Breast epithelium (tissue), 4 donors: ENCODE measurements at places on chromosomes 1 and 21. TPM values are rescaled to one million over a fixed set of nuclear protein-coding genes. Genes with fewer than 3 reads are reported as not detected.
A peak's percentile ranks its signal among the peaks of the same experiment; 100 is the strongest.

- DNase-seq = no peak
- no peaks in the 10 kb centered on the region for H3K4me1 ChIP-seq
- H3K4me3 ChIP-seq = no peak overlapping the region
- no peaks in the 10 kb centered on the region for H3K36me3 ChIP-seq
These were observed 62.1 kb downstream of the LRRN2 start for GRCh38 chr1:204623365-204623893.

DNA sequence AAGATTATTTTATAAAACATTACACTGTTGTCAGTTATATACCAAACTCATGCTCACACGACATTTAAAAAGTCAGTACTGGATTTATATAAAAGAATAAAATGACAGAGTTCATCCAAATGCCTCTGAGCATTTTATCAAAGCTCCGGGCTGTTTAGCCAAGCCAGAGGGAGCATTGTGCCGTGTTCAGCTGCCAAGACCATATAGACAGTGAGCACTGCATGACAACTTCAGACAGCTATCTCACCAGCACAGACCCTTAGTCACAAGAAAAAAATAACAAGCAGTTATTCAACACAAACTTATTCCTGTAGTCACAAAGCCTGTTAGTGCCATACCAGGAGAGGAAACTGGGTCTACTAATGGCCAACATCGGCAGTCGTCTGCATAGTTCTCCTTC is 88.0 kb upstream of the PBX1 start:
- H3K4me1 ChIP-seq = no peaks in the 10 kb centered on the region
- no peak overlapping the region for H3K27ac ChIP-seq

- no peaks in the 10 kb centered on the region for H3K4me1 ChIP-seq
- H3K27me3 ChIP-seq = no peaks in the 10 kb centered on the region
- no peak for DNase-seq
- H3K27ac ChIP-seq = no peak overlapping the region
These were observed 4.3 kb downstream of the XPR1 start for GRCh38 chr1:180636138-180636537.

GRCh38 chr1:206769304-206769731 is 1.3 kb upstream of the IL19 start:
- no peak overlapping the region for H3K4me3 ChIP-seq
- no peaks in the 10 kb centered on the region for H3K4me1 ChIP-seq
- H3K27ac ChIP-seq = peak overlapping the region; percentile 29
- H3K36me3 ChIP-seq = no peaks in the 10 kb centered on the region
- no peak for DNase-seq

GRCh38 chr1:234617986-234618736 is 8.2 kb upstream of the IRF2BP2 start:
- peaks cover 27% of the 10 kb centered on the region for H3K4me1 ChIP-seq
- DNase-seq = no peak
- no peaks in the 10 kb centered on the region for H3K36me3 ChIP-seq
- H3K27me3 ChIP-seq = no peaks in the 10 kb centered on the region

GRCh38 chr21:36245649-36246048 is 74.3 kb upstream of the MORC3 start:
- H3K4me3 ChIP-seq = no peak overlapping the region
- no peak for DNase-seq
- no peak overlapping the region for H3K27ac ChIP-seq

GRCh38 chr1:205980237-205980870 is 22.8 kb downstream of the RAB7B start:
- H3K4me3 ChIP-seq = no peak overlapping the region
- DNase-seq = no peak
- peaks cover 10% of the 10 kb centered on the region for H3K4me1 ChIP-seq
- H3K27me3 ChIP-seq = no peaks in the 10 kb centered on the region
- H3K27ac ChIP-seq = no peak overlapping the region
- H3K36me3 ChIP-seq = no peaks in the 10 kb centered on the region

GRCh38 chr1:83741348-83741747 is 257.6 kb downstream of the TTLL7 start:
- no peak overlapping the region for H3K27ac ChIP-seq
- no peak overlapping the region for H3K4me3 ChIP-seq
- H3K27me3 ChIP-seq = no peaks in the 10 kb centered on the region
- no peak for DNase-seq
- H3K4me1 ChIP-seq = no peaks in the 10 kb centered on the region
- H3K36me3 ChIP-seq = no peaks in the 10 kb centered on the region

DNA sequence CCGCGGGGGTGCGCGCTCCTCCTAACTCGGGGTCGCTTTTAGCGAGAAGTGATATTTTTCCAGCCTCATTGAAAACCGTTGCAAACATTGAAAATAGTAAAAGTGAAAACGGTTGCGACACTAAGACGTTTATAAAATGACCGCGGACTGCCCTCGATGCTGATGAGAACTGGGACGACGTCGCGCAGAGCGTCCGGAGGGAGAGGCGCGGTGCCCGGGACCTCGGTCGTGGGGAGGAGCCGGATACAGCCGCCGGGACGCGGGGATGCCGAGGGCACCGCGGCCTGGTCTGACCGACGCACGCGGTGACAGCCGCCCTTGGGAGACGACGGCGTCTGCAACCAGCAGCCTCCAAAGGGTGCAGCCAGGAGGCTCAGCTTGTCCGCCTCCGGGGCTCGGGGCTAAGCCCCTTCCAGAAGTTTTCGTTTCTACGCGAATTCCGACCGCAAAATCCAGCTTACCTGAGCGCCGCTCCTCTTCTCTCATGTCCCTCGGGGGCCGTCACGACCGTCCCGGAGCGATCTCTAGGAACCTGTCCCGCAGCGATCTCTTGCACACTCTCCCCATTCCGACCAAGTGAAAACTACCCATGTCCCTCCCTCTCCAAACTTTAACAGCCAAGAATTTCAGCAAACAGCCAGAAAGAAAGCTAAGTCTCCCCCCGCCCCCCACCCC is 144.4 kb upstream of the ETS2 start:
- peak overlapping the region; percentile 81 for H3K4me3 ChIP-seq
- no peak for DNase-seq
- peaks cover 47% of the 10 kb centered on the region for H3K27me3 ChIP-seq
- peaks cover 2% of the 10 kb centered on the region for H3K4me1 ChIP-seq

- H3K36me3 ChIP-seq = no peaks in the 10 kb centered on the region
- no peak overlapping the region for H3K4me3 ChIP-seq
- DNase-seq = no peak
- H3K4me1 ChIP-seq = peaks cover 10% of the 10 kb centered on the region
These were observed 3.0 kb downstream of the GNAT2 start for GRCh38 chr1:109616391-109616790.

GRCh38 chr1:64348270-64348960 is 121.5 kb upstream of the CACHD1 start:
- H3K27ac ChIP-seq = no peak overlapping the region
- no peaks in the 10 kb centered on the region for H3K36me3 ChIP-seq
- no peak overlapping the region for H3K4me3 ChIP-seq
- DNase-seq = no peak
- no peaks in the 10 kb centered on the region for H3K4me1 ChIP-seq

DNA sequence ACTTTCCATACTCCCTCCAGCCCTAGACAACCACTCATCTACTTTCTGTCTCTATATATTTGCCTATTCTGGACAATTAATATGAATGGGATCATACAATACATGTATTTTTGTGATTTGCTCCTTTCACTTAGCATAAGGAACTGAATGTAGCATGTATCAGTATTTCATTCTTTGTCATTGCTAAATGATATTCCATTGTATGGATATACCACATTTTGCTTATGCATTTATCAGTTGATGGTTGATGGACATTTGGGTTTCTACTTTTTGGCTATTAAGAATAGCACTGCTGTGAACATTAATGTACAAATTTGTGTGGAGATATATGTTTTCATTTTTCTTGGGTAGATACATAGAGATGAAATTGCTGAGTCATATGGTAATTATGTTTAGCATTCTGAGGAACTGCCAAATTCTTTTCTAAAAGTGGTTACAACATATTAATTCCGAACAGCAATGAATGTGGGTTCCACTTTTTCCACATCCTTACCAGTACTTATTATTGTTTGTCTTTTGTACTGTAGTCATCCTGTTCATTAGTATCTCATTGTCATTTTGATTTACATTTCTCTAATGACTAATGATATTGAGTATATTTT is 121.0 kb downstream of the LRRC40 start:
- H3K4me3 ChIP-seq = no peak overlapping the region
- no peaks in the 10 kb centered on the region for H3K27me3 ChIP-seq
- DNase-seq = no peak
- H3K36me3 ChIP-seq = no peaks in the 10 kb centered on the region
- H3K4me1 ChIP-seq = no peaks in the 10 kb centered on the region

- peak overlapping the region; percentile 91 for H3K27ac ChIP-seq
- no peak for DNase-seq
- H3K4me3 ChIP-seq = no peak overlapping the region
- H3K27me3 ChIP-seq = no peaks in the 10 kb centered on the region
These were observed 15.2 kb downstream of the PTPRF start for GRCh38 chr1:43545695-43546387.

GRCh38 chr21:17081193-17081592 is 431.6 kb upstream of the CXADR start:
- no peaks in the 10 kb centered on the region for H3K36me3 ChIP-seq
- no peaks in the 10 kb centered on the region for H3K4me1 ChIP-seq
- no peak for DNase-seq
- no peak overlapping the region for H3K27ac ChIP-seq
- H3K4me3 ChIP-seq = no peak overlapping the region

DNA sequence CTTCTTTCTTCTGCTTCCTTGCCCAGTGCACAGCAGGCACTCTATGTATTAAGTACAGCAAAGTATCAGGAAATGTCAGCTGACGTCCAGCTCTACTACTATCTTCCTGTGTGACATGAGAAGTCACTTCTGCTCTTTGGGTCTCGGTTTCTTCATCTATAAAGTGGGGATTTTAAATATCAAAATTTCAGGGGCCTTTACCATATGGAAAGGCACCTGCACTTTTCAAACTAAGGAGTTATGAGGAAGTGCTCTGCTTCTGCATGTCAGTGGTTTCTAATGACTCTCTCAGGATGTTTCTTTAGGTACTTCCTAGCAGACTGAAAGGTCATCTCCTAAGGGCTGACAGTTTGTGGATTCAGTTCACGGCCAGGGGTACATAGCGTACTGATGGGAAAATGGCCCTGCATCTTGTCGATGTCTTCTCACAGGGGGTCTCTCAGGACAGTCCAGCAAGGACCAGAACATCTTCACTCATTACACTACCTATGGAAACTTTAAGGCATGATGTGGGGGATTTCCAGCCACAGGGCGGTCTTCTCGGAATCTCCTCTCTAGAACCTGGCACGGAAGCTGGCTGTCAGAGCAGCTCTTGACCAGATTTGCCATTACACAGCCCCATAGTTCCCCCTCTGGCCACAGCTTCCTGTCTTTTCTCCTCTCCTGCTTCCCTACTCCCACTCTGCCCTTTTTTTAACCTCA is 42.0 kb upstream of the MTF1 start:
- H3K27me3 ChIP-seq = no peaks in the 10 kb centered on the region
- no peaks in the 10 kb centered on the region for H3K36me3 ChIP-seq
- DNase-seq = no peak
- no peaks in the 10 kb centered on the region for H3K4me1 ChIP-seq

- no peaks in the 10 kb centered on the region for H3K27me3 ChIP-seq
- no peak overlapping the region for H3K4me3 ChIP-seq
- DNase-seq = peak; percentile 18
- peak overlapping the region; percentile 87 for H3K27ac ChIP-seq
- no peaks in the 10 kb centered on the region for H3K36me3 ChIP-seq
These were observed 125.0 kb upstream of the KCNK2 start for GRCh38 chr1:214957330-214958137.

GRCh38 chr1:195481293-195481692 is 1126.9 kb downstream of the KCNT2 start:
- H3K36me3 ChIP-seq = no peaks in the 10 kb centered on the region
- no peak overlapping the region for H3K27ac ChIP-seq
- H3K4me1 ChIP-seq = no peaks in the 10 kb centered on the region
- no peak overlapping the region for H3K4me3 ChIP-seq

GRCh38 chr1:200184196-200184595 is 156.7 kb downstream of the NR5A2 start:
- no peak for DNase-seq
- no peak overlapping the region for H3K27ac ChIP-seq
- no peaks in the 10 kb centered on the region for H3K4me1 ChIP-seq
- H3K4me3 ChIP-seq = no peak overlapping the region

DNA sequence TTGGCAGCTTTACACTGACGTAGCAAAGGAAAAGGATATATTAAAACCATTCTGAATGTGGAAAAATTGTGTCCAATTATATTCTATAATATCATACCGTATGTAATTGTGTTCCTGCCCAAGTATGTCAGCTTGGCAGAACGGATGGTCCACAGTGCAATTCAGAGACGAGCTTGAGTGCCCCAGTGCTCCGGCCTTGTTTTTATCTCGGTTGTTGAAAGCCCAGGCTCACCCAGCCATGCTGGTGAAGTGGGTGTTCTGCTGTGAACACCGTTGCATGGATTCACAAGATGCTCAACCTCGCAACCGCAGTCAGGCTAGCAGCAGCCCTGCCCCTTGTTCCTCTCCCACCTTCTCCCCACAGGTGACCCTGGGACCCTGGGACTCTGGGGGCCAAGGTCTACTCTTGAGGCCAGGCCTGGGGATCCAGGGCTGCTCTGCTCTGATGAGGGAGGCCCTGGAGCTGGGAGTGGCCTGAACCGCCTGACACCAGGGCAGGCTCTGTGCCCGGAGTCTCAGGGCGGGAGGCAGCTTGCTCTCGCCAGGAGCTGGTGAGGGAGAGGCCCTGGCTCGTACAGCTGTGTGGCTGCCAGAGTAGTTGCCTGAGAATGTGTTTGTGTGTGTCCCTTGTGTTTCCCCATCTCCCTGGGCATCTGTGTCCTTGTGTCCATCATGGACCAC is 11.2 kb downstream of the PTPRF start:
- peaks cover 15% of the 10 kb centered on the region for H3K4me1 ChIP-seq
- H3K36me3 ChIP-seq = no peaks in the 10 kb centered on the region
- peak; percentile 89 for DNase-seq
- no peak overlapping the region for H3K4me3 ChIP-seq
- H3K27ac ChIP-seq = peak overlapping the region; percentile 81

- no peaks in the 10 kb centered on the region for H3K27me3 ChIP-seq
- no peak for DNase-seq
- H3K4me1 ChIP-seq = no peaks in the 10 kb centered on the region
- H3K4me3 ChIP-seq = no peak overlapping the region
These were observed 7.7 kb downstream of the FBXO6 start for GRCh38 chr1:11671544-11672286.

GRCh38 chr1:201108614-201109013 is 3.6 kb downstream of the CACNA1S start:
- H3K36me3 ChIP-seq = no peaks in the 10 kb centered on the region
- H3K27ac ChIP-seq = no peak overlapping the region
- no peaks in the 10 kb centered on the region for H3K27me3 ChIP-seq
- no peaks in the 10 kb centered on the region for H3K4me1 ChIP-seq
- H3K4me3 ChIP-seq = no peak overlapping the region

The RGS8 gene
- not detected for total RNA-seq

The LIN28A gene
- not detected for total RNA-seq

The RIPPLY3 gene
- 0.44 TPM for total RNA-seq

The TMEM51 gene
- total RNA-seq = 1.6 TPM

The CHD5 gene
- 0.33 TPM for total RNA-seq

The TMEM81 gene
- total RNA-seq = 3.2 TPM

The PHLDA3 gene
- 116 TPM for total RNA-seq

The DNAJC28 gene
- 3.0 TPM for total RNA-seq

The TFF3 gene
- total RNA-seq = 0.96 TPM

The SLC1A7 gene
- not detected for total RNA-seq

The KRTAP19-3 gene
- not detected for total RNA-seq

The LMX1A gene
- not detected for total RNA-seq
